AG04449 (cell line): ENCODE measurements at places on chromosomes 12 and 14.

DNA sequence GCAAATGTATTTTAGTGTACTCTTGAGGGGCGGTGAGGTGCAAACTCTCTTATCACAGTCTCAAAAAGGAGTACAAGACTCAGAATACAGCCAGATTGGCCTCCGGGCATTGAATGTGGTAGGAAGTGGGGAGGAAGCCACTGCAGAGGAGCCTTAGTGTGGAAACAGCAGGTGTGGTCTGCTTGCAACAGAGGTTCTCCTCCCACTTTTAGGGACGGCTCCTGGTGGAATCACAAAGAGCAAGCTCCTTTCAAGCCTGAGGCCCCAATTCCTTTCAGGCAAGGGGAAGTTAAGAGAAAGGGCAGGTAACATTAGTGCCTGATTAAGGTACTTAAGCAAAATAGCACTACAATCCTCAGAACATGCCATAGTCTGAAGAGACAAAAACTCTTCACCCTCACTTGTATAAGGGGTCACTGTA is 23.7 kb upstream of the SLC2A3 start:
- no peak for DNase-seq

DNA sequence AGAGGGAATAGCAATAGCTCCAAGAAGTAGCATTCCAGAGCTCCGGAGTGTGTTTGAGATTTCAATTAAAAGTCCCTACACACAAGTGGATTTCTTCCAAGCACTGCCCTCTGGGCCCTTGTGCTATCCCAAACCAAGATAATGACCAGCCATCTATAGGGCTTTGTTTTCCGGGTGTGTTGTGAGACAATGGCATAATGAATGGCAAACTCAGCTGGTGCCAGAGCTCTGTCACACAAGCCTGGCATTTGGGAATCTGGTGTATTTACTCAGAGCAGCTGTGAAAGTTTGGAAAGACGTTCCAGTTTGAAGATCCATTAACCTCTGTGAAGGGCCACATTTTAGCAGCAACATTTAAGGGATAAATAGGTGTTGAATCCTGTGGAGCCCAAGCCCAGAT is 61.2 kb upstream of the TMTC2 start:
- no peak for DNase-seq

- DNase-seq = no peak
Measured at GRCh38 chr12:128871516-128871892, 18.2 kb downstream of the GLT1D1 start.

DNA sequence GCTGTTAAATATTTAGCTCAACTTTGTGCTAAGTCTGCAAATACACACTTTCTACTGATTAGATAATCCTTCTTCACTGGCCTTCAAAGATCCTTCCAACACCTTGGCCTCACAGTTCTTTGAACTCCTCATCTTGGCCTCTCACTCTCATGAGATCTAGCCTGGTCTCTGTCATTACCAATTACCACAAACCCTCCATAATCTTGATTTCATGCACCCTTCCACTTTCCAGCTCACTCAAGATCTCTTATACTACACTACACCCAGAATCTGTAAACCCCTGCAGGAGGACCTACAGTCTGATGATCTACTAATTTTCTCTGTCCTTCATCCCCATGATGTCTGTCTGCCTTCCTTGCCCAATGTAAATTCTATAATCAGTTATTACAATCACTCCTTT is 71.1 kb downstream of the DUSP16 start:
- no peak for DNase-seq

- DNase-seq = no peak
Measured at GRCh38 chr12:89163918-89164317, 188.4 kb downstream of the DUSP6 start.

DNA sequence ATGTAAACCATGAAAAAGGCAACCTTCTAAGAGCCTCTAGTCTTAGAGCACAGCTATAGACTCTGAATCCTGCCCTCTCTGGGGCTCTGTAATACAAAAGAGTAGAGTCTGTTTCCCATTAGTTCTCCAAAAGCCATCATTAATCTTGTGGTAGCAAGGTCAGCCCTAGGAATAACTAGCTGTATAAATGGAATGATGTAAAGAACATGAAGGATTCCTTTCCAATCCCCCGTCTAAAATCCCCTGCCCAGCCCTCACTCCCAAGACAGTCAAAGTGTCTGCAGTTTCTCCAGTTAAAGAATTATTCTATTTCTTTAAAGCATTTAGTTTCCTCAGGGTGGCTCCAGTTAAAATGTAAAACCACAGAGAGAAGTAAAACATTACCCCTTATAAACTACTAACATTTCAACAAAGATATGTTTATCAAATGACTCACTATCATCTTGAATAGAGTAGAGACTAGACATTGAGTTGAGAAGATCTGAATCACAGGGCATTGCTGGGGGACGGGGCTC is 104.2 kb downstream of the ST8SIA1 start:
- no peak for DNase-seq
